ENCODE measurements at places on chromosomes 12 and 14. TPM values are rescaled to one million over a fixed set of nuclear protein-coding genes. Genes with fewer than 3 reads are reported as not detected.

Gene PYGL
- 98.7 TPM for total RNA-seq

Gene NFE2
- not detected for total RNA-seq

Gene JPH4
- total RNA-seq, result not detected

Gene VTI1B
- total RNA-seq, result 41.9 TPM

Gene SMIM41
- not detected for total RNA-seq

Gene GALNT16
- total RNA-seq, result 0.37 TPM

Gene FRMD6
- 43.9 TPM for total RNA-seq

Gene IL26
- total RNA-seq, result not detected

Gene HOXC10
- total RNA-seq, result not detected

Gene CCDC85C
- 3.0 TPM for total RNA-seq

Gene APPL2
- 23.1 TPM for total RNA-seq

Data from cardiac ventricle fibroblast (primary cell).